ENCODE measurements at places on chromosomes 5 and 9.

GRCh38 chr9:87729246-87729645, 3.3 kb downstream of the CTSL start:
- DNase-seq = no peak

- no peak for DNase-seq
Measured at GRCh38 chr9:75866273-75866871, 24.1 kb upstream of the PCSK5 start.

- DNase-seq = no peak
Measured at GRCh38 chr9:95085036-95085770, 232.3 kb downstream of the FANCC start.

GRCh38 chr5:107090506-107090905, 580.2 kb downstream of the EFNA5 start:
- DNase-seq = no peak

DNA sequence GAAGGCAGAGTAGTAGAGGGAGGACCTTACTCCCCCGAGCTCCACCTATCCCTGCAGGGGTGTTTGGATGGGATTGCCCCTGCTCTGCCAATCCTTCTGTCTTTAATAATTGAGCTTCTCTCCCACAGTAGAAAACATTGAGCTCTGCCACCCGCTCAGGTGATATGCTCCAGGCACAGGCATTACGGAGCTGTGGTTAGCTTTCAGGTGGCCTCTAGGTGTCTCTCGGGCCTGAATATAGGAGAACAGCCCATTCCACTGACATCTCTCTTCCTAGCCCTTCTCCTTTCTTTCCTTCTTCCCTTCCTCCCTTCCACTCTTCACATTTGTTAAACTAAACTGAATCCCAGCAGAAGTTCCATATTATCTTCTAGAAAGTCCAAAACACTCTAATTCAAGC, 203.4 kb downstream of the SYK start:
- no peak for DNase-seq

GRCh38 chr5:113115061-113115460, 138.5 kb downstream of the DCP2 start:
- no peak for DNase-seq

- DNase-seq = no peak
Measured at GRCh38 chr5:143373076-143373475, 30.4 kb downstream of the NR3C1 start.

- DNase-seq = no peak
Measured at GRCh38 chr9:70127540-70128416, 84.1 kb downstream of the MAMDC2 start.

- DNase-seq = no peak
Measured at GRCh38 chr9:98374385-98375051, 119.1 kb upstream of the TBC1D2 start.

GRCh38 chr9:35051069-35051967, 21.1 kb downstream of the VCP start:
- peak; percentile 33 for DNase-seq

- DNase-seq = no peak
Measured at GRCh38 chr9:29966247-29966646, 2393.0 kb upstream of the C9orf72 start.

DNA sequence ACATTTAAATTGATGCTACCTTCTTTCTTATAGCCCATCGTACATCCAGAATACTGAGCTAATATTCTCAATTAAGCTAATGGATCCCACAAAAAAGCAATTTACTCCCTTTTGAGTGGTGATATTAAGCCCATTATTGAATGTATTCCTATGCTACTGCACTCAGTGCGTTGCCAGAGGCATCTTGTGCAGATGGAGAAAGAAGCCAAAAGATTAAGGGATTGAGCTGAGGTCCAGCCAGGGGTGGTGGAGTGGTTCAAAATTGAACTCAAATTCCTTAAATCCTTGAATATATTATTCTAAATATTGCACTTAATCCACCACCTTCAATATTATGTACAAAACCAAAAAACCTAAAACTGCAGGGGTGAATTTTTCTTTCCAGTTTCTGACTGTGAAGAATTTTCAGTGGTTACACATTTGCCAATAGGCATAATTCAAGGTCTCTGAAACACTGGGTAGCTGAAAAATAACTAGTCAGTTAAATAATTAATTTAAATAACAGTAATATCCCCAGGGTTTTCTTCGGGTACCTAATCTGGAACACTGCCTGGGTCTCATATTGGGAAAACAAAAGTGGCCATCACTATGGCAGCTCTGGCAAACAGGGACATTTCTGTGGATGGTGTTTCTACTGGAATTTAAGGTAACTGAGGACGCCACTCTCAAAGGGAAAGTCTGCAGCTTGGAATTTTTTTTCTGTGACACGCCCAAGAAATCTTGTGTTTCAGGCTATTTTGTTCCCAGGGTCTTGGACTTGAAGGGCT, 6.2 kb upstream of the LIFR start:
- DNase-seq = no peak

DNA sequence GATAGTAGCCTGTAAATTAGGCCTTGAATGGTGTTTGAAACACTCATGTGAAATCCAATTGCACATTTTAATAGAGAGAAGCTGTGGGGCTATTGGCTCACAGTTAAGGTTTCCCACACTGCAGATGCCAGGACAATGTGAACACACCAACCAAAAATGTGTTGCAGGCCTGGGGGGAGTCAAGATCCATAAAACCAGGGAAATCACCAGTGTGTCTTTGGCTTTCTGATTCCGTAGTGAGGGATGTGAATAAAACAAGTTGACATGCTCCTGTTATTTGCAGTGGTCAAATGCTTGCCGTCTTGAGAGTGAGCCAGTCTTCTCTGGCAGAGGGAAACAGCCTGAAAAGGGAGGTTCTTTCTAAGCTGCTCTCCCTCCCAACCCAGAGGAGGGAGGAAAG, 79.0 kb downstream of the ZNF462 start:
- DNase-seq = no peak

DNA sequence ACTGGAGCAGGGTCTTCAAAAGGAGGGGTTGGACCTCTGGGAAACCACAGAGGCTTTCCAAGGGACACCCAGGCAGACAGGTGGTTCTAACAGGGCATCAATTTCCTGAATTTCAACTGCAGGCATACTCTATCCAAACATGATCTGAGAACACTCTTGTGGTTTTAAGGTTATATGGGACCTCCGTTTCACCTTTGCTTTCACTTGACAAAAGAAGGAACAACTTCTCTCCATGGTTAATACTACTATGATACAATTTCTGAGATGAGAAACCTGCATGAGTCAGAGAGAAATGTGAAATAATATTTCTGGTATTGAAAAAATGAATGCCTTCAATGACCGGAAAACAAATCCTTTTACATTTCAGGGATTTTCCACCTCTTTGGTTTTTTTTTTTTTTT, 28.0 kb upstream of the ERAP1 start:
- DNase-seq = no peak

GRCh38 chr5:127621601-127622325, 27.1 kb upstream of the CTXN3 start:
- DNase-seq = no peak

GRCh38 chr5:94670726-94671125, 52.3 kb downstream of the SLF1 start:
- DNase-seq = no peak

GRCh38 chr5:52560366-52560765, 227.3 kb upstream of the ITGA1 start:
- DNase-seq = no peak

DNA sequence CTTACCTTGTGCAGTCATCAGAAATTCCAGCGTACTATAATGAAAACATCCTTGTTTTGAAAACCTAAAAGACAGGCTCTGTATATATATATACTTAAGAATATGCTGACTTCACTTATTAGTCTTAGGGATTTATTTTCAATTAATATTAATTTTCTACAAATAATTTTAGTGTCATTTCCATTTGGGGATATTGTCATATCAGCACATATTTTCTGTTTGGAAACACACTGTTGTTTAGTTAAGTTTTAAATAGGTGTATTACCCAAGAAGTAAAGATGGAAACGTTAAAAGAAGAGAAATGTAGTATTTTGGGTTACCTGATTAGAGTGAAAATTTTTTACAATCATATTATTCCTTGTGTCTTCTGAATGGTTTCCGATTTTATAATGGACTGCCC, 131.4 kb downstream of the CDH6 start:
- DNase-seq = no peak

GRCh38 chr9:25648116-25648515, 30.1 kb downstream of the TUSC1 start:
- DNase-seq = no peak

GRCh38 chr9:89686126-89686525, 81.3 kb downstream of the GADD45G start:
- DNase-seq = no peak

GRCh38 chr5:51598026-51598425, 214.8 kb downstream of the ISL1 start:
- DNase-seq = no peak

DNA sequence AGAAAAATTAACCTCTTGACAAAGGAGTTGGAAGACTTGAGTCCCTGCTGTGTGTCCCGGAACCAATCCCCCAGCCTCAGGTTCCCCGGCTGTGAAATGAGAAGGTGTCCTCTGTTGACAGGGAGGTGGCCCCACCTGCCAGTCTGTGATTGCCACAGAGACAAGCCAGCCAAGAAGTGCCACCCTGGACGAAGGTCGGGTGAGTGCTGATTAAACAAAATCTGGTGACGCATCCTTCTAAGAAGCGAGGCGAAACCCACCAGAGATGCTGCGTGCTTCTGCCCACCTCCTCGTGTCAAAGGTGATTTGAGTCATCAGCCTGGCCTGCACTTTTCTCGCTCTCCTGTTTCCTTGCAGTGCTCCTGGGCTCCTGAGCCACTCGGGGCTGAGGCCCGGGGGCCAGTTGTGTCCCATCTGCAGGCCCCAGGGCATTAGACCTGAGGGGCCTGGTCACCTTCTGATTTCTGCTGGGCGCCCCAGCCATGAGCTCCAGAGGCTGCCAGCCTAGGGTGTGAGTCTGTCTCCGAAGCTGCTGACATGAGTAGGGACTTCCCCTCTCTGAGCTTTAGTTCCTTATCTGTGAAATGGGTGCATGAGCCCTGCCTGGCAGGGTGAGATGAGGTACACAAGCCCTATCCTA, 28.7 kb downstream of the NEK6 start:
- peak; percentile 41 for DNase-seq

GRCh38 chr5:170782438-170782837, 1.1 kb upstream of the GABRP start:
- DNase-seq = no peak

- DNase-seq = no peak
Measured at GRCh38 chr5:170585273-170585948, 81.6 kb downstream of the KCNIP1 start.

DNA sequence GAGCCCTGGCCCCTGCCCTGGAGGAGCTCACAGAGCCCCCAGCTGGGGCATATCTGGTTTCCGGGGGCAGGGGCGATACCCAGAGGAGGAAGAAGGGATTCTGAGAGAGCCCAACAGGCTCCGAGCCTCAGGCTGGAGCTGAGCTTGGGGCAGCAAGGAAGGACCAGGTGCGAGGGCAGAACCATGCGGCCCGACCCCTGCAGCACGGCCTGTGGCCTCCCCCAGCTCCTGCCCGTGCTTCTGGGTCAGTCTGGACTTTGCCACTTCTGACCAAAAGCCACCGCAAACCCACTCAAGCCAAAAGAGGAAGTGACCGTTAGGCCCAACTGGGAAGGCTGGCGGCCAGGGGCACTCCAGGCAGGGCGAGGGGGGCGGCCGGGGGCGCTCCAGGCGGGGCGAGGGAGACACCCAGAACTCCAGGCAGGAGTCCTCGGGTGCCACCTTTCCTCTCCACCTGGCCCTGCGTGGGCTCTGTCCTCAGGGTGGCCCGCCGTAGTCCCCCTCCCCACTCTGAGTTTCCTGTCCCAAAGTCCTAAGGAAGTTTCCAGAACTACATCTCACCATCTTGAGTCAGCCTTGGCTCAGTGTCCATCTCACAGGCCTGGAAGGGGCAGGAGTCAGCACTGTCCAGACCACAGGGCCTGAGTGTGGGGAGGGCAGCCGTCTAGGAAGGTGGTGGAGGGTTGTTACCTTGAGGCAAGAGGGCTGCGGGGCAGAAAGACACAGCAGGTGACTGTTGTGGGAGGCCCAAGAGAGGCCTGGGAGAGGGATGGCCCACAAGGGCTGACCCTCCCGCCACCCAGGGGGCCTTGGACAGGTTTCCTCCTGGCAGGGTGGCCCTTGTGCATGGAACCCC, 946 bp upstream of the LTC4S start:
- DNase-seq = no peak

DNA sequence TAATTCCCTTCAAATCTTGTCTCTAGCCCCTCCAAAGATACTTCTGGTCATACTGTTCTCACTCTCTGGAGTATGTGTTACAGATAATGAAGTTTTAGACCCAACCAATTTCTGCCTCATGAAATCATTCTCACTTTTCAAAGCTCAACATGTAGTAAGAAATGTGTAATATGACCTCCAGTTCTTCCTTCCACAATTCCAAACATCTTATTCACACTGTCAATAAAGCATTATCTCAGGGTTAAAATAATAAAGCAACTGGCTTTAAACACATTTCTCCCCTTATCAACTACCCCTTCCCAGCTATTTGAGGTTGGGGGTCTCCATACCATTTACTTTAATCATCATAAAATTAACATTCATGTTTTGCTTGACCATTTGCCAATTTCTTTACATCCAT, 654.1 kb downstream of the RAB3C start:
- no peak for DNase-seq

- no peak for DNase-seq
Measured at GRCh38 chr5:4083591-4084337, 488.1 kb downstream of the IRX1 start.

- no peak for DNase-seq
Measured at GRCh38 chr9:83698976-83699585, 8.7 kb downstream of the UBQLN1 start.

DNA sequence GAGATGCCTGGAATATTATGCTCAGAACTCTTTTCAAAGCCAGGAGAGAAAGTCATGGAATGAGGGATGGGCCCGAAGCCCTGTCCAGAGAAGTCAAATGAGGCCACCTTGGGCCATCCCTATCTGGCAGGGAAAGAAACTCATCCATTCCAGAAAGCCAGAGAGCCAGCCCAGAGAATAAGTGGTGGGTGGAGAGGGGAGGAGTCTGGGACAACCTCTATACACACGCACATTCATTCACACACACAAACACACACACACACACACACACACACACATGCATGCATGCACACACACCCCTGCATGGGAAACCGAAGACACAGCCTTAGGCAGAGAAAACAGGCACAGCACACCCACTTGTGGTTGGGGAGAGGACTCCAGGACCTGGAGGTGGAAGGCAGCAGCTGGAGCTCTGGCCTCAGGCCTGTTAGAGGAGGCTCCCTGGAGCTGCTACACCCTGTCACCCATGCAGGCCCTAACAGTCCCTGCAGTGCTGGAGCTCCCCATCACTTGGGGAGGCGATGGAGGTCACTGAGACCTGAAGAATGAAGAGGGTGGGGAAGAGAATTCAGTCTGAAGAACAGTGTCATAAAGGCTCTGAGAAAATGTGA, 38.0 kb downstream of the TGFBI start:
- no peak for DNase-seq

- DNase-seq = no peak
Measured at GRCh38 chr5:52743529-52743928, 44.2 kb upstream of the ITGA1 start.

GRCh38 chr9:113624721-113625120, 161.2 kb downstream of the RGS3 start:
- no peak for DNase-seq

- no peak for DNase-seq
Measured at GRCh38 chr5:137521246-137521645, 22.1 kb upstream of the SPOCK1 start.

- no peak for DNase-seq
Measured at GRCh38 chr5:72600391-72600981, 93.3 kb upstream of the ZNF366 start.

- DNase-seq = no peak
Measured at GRCh38 chr5:87243161-87243844, 24.4 kb upstream of the RASA1 start.
